Stimulated activated CD4-positive, alpha-beta T cell treated with anti-CD3 and anti-CD28 coated beads, TNF-alpha, amount 100 ng/mL, for 1 hour (primary cell): ENCODE measurements at places on chromosomes 3 and 15.

DNA sequence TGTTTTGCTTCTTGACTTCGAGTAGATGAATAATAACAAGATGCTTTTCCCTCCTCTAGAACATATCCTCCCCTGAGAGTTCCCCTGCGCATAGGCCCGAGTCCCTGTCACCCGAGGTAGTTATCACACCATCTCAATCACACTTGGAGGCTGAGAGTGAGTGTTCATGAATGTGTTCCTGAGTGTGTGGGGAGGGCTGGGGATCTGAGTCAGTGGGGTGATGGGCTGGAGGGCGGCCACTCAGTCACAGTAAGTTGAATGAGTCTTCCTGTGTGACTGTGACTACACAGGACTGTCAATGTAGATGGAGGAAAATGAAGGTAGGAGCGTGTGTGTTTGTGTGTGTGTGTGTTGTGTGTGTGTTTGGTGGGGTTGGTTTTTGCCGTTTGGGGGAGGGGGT is 71.0 kb downstream of the SETD5 start:
- DNase-seq: no peak

DNA sequence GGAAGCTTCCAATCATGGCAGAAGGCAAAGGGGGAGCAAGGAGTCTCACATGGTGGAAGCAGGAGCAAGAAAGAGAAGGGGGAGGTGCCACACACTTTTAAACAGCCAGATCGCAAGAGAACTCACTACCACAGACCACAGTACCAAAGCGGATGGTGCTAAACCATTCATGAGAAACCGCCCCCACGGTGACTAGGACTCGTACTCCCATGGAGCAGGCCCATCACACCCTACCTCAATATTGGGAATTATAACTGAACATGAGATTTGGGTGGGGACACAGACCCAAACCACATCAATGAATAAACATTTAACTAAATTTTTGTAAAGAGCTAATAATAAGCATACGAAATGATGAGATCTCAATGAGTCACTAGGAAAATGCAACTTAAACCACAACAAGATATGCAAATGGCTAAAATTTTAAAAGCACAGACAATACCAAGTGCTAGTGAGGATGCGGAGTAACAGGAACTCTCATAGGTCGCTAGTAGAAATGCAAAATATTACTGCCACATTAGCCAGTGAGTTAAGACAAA is 10.0 kb downstream of the MRPS25 start:
- no peak for DNase-seq

DNA sequence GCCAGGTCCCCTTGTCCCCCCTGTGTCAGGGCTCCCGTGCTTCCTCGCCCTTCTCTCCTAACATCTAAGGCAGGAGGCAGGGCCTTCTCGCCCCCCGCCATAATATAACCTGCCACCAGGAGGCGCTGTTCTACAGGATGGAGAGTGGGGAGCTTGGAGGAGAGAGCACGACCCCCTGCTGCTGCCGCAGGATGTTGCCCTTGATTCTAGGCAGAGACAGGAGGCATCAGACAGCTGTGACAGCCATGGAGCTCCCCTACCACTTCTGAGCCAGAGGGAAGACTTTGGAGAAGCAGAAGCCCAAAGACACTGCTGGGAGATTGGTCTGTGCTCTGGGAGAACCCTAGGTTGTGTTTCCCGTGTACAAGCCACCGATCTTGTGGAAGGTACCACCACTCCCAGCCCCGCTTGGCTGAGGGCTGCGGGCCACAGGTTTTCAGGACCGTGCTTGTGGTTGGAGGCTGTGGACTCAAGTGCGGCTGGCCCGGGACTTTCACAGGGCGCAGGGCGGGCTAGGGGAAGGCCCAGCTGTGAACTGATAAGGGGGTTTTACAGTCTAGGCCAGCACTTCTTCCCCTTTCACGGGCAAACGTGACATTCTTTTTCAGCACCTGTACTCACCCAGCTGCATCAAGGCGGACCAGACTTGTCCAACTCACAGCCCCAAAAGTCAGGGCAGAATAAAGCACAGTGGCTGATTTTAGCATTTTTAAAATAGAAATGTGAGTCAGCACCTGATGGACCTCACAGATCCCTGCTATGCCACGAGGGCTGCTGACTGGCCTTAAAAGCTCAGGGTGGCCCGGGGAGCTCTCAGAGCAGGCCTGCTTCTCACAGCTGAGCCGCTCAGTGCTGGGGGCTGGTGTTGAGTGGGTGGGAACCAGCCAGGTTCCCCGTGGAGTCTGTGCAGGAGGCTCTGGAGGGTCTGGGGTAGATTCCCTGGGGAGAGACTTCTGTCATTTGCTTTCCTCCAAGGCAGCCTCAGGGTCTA is 2.6 kb upstream of the TIGIT start:
- DNase-seq: peak; percentile 70

- DNase-seq: no peak
Observed at GRCh38 chr15:94443186-94443585, 211.8 kb downstream of the MCTP2 start.

DNA sequence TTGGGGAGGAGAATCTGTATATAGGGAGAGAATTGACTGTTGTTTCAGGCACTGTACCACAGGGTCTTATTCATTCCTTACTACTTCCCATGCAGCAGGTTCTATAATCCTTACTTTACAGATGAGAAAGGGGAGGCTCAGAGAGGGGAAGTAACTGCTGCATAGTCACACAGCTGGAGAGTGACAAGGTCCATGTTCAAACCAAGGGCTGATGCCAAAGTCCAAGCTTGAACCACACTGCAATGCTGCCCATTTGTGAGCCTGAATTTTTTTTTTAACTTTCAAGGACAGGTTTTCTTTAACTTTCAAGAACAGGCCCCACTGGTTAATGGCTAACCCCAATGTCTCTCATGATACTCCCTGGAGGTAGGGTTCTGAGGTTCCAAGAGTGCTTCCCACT is 26.2 kb downstream of the RBP2 start:
- DNase-seq: no peak

- DNase-seq: no peak
Observed at GRCh38 chr15:80204231-80204630, 47.8 kb downstream of the CTXND1 start.

GRCh38 chr15:72379856-72380430 is 4.1 kb upstream of the HEXA start:
- no peak for DNase-seq

DNA sequence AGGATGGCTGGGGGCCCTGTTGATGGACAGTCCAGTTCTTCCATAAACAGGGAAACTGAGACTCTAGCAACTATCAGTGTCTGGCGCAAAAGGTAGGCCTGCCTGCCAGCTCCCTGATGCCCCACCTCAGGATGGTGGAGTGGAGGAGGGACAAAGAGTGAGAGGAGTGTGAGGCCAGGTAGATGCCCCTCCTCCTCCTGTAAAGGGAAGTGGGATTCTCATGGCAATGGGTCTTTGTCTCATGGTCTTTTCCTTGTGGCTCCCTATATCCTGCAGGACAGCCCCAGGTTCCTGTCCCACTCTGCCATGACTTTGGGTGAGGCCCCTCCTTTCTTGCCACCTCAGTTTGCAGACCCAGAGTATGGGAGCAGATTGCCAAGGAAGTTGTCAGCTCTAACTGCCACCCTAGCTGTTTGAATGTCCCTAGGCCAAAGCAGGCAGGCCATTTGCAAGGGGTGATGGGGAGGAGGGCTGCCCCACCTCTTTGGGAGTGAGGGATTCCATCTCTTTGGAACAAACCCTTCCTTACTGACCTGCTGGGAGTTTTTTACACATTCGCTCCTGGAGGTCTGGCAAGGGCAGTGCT is 2.8 kb upstream of the DNAH1 start:
- no peak for DNase-seq

- DNase-seq: no peak
Observed at GRCh38 chr3:195566797-195567196, 16.9 kb downstream of the APOD start.

DNA sequence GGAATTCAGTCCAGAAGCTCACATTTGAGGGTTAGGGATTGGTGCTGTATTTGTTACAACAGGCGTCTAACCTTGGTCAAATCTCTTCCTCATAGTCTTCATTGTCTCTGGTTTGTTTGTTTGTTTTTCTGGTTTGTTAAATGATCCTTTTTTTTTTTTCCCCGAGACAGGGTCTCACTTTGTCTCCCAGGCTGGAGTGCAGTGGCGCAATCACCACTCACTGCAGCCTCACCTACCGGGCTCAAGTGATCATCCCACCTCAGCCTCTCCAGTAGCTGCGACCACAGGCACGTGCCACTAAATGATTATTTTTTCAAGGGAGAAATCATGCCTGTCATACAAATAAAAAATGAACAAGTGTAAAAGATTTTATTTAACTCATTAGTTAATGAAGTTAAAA is 14.3 kb upstream of the ADPGK start:
- DNase-seq: no peak

DNA sequence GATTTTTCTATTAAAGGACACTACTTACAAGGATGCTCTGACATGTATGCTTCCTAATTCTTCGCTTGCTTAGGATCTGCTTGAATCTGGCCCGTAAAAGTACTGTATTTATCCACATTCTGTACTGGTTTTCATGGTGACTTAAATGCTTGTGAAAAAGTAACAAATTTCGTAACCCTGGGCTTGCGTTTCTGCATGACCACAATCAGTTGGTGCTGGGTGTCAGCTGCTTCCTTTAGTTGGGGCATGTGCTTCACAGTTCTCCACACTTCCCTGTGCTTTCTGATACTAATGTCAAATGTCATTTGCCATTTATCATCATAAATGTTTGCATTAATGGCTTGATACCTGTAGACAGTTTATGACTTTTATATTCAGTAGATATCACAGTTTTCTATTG is 218.4 kb upstream of the MLF1 start:
- DNase-seq: no peak

- no peak for DNase-seq
Observed at GRCh38 chr3:117102426-117102825, 392.8 kb downstream of the TUSC7 start.

DNA sequence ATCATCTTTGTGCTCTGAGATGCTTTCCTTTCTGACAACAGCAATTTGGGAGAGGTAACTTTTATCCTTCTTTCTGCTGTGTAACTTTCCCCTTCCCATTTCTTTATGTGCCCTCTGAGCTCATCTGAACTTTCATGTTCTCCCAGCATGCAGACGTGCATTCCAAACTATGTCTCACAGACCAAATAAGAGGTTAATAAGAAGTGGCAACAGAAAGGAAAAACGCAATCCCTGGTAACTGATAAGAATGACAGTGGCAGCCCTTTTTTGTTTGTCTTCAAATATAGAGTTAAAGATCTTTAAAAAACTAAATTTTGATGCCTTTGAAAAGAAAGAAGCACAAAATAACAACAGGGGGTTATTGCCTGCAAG is 533.4 kb downstream of the FOXP1 start:
- DNase-seq: no peak

GRCh38 chr15:53569751-53570480 is 189.5 kb downstream of the WDR72 start:
- no peak for DNase-seq

GRCh38 chr3:81173514-81173913 is 587.9 kb downstream of the GBE1 start:
- no peak for DNase-seq

- DNase-seq: no peak
Observed at GRCh38 chr15:85588677-85589076, 206.0 kb downstream of the KLHL25 start.

GRCh38 chr3:164550857-164551256 is 527.4 kb downstream of the SI start:
- no peak for DNase-seq

DNA sequence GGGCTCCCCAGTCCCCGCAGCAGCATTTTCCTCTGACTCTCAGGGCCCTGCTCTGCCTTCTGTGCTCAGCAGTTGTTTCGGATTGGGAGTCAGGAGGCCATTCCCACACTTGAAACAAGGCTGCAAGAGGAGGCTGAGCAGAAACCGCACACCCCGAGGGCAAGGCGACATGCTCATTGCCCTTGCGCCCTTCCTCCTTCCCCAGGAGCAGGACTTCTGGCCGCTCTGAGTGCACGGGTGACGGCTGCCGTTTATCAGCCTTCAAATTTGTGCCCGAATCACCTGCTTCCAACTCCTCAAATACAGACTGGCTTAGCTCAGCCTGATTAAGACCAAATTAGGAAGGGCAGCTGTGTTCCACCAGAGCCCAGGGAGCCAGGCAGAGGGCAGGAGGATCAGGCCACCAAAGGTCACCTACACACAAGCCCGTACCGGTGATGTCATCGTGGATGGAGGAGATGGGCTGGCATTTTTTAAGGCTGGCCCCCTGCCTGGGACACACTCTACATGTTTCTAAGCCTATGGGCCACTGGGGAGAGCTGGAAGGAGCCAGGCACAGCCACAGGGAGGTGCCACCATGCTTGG is 38.1 kb downstream of the TM2D3 start:
- DNase-seq: no peak

- DNase-seq: no peak
Observed at GRCh38 chr15:53115563-53115962, 325.4 kb upstream of the ONECUT1 start.

- DNase-seq: no peak
Observed at GRCh38 chr15:45354711-45355110, 23.6 kb downstream of the GATM start.

- DNase-seq: no peak
Observed at GRCh38 chr15:45884289-45884688, 249.5 kb downstream of the SQOR start.

GRCh38 chr3:29991198-29991597 is 615.2 kb upstream of the TGFBR2 start:
- no peak for DNase-seq

DNA sequence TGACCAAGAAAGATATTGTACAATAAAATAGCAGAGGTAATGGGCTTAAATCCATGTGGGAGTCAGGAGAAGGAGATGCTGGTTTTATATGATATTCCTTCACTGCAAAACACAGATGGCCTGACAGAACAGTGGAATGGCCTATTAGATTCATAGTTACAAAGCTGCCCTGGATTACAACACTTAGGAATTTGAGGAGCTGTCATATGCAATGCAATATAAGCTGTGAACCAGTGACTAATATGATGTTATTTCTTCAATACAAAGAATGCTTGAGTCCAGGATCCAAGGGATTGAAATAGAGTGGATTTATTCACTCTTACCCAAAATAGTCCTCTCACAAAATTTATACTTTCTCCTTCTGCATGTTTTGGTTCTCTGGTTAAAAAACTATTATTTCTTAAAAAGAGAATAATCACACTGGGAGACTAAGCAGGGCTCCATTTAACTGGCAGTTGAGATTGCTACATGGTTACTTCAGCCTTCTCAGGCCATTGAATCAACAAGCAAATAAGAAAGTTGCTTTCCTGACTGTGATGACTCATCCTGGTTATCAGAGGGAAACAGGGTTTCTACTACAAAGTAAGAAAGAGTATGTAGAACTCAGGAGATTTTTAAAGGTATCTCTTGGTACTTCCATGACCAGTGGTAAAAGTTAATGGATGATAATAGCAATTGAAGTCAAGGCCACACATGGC is 79.8 kb upstream of the ZPLD1 start:
- DNase-seq: no peak

- peak; percentile 14 for DNase-seq
Observed at GRCh38 chr3:27659279-27660021, 62.7 kb downstream of the EOMES start.

- no peak for DNase-seq
Observed at GRCh38 chr15:63292771-63293170, 15.4 kb downstream of the APH1B start.
